ENCODE measurements at places on chromosomes 2 and 18.

GRCh38 chr2:1618191-1618961, 125.9 kb downstream of the PXDN start:
- no peak for DNase-seq

GRCh38 chr2:205566606-205567168, 115.6 kb upstream of the NRP2 start:
- DNase-seq: no peak

DNA sequence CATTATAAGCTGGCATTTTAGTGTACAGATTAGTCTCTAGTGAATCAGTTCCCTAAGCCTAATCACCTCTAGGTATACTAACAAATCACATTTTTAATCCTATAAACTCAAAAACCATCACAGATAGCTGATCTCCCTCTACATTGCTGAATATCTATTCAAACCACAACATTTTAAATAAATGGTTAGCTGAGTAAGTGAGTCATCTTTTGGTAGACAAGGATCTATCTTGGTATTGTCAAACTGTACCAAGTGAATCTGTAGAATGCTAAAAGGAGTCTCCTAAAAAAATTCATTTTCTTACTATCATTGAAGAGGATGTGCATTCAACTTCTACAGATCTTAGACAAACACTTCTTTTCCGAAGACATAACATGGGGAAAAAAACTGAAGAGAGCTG, 40.7 kb downstream of the INO80D start:
- no peak for DNase-seq

DNA sequence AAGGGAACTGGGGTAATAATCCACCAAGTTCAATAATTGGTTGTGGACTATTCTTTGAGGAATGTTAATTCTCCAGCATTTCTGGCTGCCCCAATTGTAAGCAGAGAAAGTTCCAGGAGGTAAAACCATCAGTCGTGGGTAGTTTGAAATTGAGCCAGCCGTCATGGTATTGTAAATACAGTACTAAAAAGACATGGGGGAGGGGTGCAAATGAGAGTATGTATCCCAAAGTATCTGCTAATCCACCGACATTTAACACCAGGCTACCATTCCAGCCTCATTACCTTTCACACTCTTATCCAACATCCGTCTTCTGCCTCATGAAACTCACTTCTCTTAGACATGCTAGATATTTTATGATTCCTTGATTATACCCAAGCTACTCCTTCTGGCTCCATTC, 507.9 kb downstream of the ERBB4 start:
- DNase-seq: no peak

DNA sequence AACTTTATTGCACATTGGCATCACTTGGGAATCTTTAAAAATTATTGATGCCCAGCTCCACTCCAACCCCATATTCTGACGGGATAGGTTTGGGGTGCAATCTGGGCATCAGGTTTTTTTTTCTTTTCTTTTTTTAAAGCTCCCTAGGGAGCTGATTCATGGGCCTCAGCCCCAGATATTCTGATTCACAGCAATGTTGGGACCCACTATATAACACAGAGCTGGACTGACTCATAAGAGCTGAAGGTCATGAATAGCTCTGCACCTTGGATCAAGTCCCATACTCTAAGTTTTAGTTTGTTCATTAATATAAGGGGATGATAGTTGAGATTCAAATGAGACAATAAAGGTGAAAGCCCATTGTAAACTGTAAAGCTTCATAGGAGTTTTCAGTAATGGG, 191.1 kb upstream of the REV1 start:
- DNase-seq: no peak

Data from activated T-cell treated with anti-CD3 and anti-CD28 coated beads, Interleukin-2, amount 50 U/mL, for 4 hours (primary cell).